ENCODE measurements at places on chromosomes 13 and 19.
A peak's percentile ranks its signal among the peaks of the same experiment; 100 is the strongest.

GRCh38 chr13:25988661-25989060 lies 63.2 kb downstream of the SHISA2 start:
- peak; percentile 20 for DNase-seq

- no peak for DNase-seq
Observed at GRCh38 chr19:42130254-42130573, 2.0 kb downstream of the POU2F2 start.

GRCh38 chr13:28268800-28269223 lies 130.5 kb downstream of the PAN3 start:
- no peak for DNase-seq

GRCh38 chr13:31046711-31047279 lies 114.3 kb downstream of the TEX26 start:
- peak; percentile 46 for DNase-seq

- DNase-seq = no peak
Observed at GRCh38 chr13:42137856-42138537, 89.5 kb downstream of the DGKH start.

- no peak for DNase-seq
Observed at GRCh38 chr13:38419312-38419873, 69.7 kb downstream of the UFM1 start.

DNA sequence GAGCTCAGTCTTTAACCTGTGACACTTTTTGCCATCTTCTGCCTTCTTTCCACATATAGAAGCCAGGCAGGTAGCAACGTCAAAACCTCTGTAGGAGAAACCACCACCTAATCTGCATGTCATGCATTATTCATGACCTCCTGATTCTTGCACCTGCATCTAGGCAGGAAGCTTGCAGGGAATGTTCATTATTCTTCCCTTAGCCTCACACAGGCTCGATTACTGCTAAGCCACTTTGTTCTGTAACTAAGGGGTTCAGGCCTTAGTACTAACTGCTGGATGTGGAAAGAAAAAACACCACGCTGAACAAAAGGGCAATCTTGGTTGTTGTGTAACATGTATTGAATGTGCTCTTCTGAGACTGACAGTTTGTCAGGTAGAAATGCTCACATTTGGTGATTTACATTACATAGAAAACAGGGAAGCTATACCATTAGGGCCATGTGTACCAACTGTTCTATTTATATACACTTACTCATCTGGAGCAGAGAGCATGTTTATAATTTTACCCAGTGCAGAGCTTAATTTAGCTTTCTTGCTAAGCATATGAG lies 366.9 kb downstream of the KLF12 start:
- DNase-seq = peak; percentile 56

GRCh38 chr13:61728471-61728870 lies 312.8 kb upstream of the PCDH20 start:
- peak; percentile 11 for DNase-seq

GRCh38 chr13:57982782-57983181 lies 351.2 kb downstream of the PCDH17 start:
- DNase-seq = no peak

GRCh38 chr13:26881154-26881553 lies 120.6 kb upstream of the GPR12 start:
- no peak for DNase-seq

GRCh38 chr13:20351281-20352022 lies 119.3 kb upstream of the GJB6 start:
- no peak for DNase-seq
